Activated CD8-positive, alpha-beta memory T cell treated with anti-CD3 and anti-CD28 coated beads for 4 hours (primary cell): ENCODE measurements at places on chromosomes 13 and 19.

DNA sequence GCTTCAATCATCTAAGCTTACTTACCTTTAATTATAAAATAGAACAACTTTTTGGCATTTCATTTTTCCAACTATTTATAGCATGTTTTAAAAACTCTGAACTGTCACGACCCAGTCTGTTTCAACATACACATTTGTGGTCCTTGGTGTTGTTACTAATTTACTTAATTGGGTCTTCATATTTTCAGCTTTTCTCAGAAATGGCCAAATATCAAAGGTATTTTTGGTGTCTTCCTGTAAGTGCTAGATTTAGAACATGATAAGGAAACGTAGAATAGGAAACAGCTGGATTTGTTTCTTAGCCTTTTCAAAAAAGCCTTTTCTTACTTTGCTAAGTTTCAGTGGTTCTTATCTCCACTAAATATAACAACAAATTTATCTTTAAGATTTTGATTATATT, 11.4 kb downstream of the LPAR6 start:
- no peak for DNase-seq

DNA sequence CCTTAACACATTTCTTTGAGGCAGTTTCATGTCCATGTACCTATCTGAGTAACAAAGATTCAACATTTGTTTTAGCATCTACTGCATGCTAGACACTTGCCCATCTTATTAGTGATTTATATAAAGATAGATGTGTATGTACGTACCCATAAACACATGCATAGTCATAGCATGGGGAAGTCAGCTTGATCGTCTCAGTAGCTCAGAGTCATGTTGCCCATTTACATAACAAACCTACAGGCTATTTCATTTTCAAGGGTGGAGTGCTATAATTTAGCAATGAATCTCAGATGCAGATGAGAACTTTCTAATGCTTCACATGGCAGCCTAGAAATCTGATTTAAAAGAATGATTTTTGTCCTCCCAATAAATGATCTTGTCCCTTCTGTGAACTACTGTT, 23.5 kb downstream of the FLT1 start:
- DNase-seq, result no peak

DNA sequence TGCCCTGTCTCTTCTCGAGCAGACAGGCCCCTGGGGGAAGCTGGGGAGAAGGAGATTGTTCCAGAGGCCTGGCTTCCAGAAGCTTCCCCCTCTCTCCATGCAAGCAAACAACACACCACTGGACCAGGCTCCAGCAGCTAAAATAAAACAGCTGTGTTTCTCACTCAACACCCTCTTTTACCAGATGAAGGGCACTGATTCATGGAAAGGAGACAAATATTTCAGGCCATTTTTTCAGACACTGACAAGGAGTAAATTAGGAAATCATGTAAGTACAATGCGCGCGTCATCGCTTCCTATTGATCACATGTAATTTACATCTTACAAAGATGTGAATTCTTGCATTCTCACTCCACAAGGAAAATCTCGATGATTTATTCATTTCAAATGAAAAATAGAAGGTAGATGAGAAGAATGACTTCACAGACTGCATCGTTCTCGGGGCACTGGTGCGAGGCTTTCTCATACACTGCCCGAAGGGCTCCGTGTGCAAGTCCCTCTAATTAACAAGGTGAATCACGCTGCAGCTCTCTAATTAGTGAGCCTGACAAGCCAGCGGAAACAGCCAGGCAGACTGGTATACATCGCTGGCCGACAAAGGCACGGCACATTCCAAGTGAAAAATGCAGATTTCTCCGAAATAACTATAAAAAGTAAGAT, 153.6 kb downstream of the KCTD15 start:
- DNase-seq, result no peak

DNA sequence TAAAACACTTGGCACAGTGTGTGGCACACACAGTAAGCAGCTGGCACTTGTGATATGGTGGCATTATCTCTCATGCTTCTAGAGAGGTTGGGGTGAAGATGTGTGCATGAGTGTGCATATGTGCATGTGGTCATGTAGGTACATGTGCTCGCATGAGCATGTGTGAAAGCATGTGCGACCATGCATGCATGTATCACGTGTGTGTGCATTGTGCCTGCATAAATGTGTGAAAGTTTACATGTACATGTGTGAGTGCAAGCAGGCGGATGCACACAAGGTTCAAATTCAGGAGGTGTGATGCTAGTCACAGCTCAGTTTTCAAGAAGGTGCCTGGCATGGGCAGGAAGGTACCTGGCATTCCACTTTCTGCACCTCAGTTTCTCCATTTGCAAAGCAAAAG, 59.0 kb upstream of the UQCRFS1 start:
- DNase-seq, result no peak

DNA sequence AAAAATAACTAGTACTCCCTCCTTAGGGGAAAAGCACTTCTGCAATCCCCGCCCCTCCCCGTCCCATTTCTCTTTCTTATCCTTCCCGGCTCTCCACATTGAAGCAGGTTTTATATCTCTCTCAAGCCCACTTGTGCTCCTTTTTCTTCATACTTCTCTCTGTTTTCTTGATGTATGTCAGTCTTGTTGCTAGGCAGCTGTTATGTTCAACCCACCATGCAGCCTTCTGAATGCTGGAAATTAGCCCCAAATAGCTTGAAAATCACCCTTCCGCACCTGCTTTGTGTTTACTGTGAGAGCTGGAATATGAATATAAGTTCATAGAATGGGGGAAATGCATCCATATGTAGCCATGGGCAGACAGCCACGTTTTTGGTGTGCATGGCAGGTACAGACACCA, 461.4 kb downstream of the MYO16 start:
- no peak for DNase-seq

DNA sequence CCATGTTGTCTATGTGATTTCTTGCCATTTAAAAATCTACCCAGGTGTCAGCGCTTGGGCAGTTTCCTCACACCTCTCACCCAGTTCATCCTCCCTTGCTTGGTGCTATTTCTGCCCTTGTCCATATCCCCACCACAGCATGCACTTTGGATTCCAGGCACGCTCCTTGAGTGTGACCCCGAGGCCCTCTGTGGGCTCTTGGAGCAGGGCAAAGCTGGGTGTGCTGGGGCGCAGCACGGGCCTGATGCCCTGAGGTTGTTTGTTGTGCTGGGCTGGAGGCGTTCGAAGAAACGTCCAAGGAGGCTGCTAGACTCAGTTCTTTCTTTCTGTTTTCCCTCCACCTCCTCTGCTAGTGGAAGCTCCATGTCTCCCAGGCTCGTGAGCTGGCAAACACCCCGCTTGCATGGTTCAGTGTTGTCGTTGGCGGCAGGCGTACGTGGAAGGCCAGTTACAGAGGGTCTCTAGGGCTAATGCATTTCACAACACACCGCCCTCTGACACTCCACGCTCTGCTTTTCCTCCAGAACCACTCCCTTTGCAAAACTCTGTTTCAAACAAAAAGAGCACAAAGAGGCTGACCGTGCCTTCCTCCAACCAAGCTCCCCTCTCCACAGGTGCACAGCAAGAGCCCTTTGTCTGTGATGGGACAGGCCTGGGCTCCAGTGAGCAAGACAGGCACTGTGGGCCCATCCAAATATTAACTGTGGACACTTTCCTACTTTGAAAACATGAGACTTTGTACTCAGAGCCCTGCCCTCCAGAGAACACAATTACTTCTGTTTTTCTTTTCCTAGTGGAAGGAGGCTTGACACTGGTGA, 117.7 kb upstream of the GJB6 start:
- no peak for DNase-seq

DNA sequence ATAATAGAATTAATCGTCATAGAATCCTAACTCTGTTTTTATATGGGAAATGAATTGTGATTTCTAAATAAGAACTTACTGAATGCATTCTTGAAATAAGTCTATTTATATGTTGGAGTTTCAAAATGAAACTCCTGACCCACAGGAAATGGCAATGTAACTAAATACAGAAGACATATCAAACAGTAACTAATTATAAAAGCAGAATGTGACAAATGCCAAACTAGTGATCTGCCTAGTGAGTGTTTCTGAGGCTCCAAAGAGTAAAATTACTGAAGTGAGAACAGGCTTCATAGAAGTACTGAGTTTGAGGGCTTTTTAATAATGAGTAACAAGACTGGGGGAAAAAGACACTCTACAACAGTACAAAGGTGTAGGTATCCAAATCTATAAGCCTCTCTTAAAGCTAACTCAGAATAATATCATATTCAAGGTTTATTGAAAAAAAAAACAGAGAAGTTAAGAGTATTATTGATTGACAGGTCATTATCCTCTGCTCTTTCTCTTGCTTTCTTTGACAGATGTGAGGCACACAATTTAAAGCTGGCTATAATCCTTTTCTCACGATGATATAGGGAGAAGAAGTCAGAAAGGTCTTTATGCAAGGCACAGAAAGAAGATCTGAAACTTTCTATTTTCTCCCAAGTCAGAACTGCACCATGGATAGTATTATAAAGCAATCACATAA, 17.4 kb upstream of the ATXN8OS start:
- DNase-seq, result no peak

- no peak for DNase-seq
Observed at GRCh38 chr19:45817725-45818301, 2.7 kb upstream of the RSPH6A start.

- DNase-seq, result no peak
Observed at GRCh38 chr13:50712881-50713280, 130.6 kb downstream of the DLEU7 start.

DNA sequence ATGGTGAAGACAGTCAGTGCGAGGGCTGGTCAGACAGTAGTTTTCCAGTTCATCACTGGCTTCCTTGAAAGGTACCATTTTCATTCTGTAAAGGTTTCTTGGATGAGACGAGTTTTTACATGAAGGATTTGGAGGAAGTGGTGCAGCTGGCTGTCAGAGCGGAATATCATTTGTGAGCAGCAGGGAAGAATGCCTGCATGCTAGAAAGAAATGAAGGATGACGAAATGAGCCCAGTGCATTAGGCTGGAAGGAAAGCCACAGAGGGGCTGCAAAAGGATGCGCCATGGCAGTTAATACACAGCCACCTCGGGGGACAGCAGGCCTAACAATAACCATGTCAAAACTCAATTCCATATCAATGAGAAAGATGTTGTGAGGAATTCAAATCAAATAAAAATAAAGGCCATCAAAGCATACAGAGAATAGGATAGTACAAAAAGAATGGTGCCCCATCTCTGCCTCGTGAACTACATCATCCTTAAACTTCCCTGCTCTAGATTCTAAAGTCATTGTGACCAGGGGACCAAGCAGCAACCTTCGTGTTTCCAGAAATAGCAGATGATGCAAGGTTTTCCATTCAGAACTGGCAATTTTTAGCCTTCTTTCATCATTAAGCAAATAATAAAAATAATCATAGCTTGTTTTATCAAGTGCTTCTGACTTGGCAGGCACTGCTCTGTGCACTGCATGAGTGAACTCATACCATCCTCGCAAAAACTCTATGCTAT, 504.2 kb downstream of the RFC3 start:
- DNase-seq, result no peak

- DNase-seq, result no peak
Observed at GRCh38 chr19:7847664-7848063, 17.6 kb downstream of the EVI5L start.

DNA sequence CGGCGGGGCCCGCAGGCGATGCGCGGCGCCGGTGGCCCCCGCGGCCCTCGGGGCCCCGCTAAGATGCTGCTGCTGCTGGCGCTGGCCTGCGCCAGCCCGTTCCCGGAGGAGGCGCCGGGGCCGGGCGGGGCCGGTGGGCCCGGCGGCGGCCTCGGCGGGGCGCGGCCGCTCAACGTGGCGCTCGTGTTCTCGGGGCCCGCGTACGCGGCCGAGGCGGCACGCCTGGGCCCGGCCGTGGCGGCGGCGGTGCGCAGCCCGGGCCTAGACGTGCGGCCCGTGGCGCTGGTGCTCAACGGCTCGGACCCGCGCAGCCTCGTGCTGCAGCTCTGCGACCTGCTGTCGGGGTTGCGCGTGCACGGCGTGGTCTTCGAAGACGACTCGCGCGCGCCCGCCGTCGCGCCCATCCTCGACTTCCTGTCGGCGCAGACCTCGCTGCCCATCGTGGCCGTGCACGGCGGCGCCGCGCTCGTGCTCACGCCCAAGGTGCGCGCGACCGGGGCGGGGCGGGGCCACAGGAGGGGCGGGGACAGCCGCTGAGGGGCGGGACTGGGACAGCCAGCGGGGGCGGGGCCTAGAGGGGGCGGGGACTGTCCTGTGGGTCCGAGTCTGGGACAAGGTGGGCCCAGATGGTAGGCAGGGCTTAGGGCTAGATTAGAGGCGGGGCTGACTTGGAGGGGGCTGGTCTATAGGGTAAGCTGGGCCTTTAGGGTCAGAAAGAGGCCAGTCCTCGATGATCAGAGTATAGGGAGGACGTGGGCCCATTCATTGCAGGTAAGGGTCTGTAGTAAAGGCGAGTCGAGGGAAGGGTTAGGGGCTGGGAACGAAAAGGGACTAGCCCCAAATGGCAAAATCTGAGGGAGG, 5.1 kb downstream of the GRIN2D start:
- peak; percentile 56 for DNase-seq

- no peak for DNase-seq
Observed at GRCh38 chr13:51673165-51673564, 88.9 kb downstream of the WDFY2 start.

DNA sequence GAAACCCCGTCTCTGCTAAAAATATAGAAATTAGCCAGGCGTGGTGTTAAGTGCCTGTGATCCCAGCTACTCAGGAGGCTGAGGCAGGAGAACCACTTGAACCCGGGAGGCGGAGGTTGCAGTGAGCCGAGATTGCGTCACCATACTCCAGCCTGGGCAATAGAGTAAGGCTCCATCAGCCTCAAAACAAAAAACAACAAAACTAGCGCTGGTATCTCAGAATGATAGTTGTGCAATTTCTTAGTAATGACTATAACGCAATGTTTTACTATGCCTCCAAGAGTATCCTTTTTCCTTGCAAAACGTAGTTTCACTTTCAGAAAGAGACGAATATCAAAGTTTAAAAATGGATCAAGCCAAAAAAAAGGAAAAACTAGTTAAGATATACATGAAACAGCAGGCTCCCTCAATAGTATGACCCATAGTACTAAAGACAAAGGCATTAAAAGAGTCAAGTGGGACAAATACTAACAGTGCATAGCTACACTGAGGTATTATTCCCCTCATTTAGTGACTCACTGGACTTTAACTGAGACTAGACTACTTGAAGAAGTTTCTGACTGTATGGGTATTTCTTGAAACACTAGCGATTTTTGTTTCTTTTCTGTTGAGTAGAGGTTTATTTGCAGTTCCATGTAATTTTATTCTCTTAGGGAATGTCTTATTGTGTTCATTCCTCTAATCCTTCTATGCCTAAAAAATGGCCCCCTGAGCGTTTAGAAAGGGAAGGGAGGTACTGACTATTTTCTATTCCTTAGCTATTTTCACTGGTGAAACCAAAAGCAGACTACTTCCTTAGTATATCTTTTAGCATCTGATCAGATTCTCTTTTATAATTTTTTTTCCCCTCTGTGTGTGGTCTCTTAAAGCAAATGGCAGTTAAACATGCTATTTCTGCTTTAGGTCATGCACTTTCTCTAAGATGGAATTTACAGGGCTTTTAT, 10.4 kb upstream of the ITM2B start:
- DNase-seq, result no peak

DNA sequence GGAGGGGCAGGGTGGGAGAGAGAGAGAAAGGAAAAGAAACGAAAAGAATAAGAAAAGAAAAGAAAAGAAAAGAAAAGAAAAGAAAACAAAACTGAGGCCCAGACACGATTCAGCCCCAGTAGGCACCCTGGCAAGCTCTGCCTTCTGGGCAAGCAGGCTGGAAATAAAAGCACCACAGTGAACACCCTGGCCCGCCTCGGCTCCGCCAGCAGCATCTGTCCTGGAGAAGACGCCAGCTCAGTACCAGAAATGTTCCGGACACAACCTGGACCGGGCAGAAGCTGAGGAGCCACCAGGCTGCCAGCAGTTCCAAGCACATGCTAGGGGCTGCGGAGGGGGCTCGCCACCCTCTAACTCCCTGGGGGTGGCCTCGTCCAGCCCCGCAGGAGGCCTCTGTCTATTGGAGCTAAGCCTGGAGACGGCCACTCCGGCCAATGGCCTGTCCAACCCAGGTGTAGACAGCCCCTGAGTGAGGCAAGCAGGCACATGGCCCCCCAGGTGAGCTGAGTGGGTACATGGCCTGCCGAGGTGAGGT, 11.4 kb upstream of the CPAMD8 start:
- DNase-seq, result no peak
